ELR (cell line): ENCODE measurements at places on chromosomes 1 and 21.

DNA sequence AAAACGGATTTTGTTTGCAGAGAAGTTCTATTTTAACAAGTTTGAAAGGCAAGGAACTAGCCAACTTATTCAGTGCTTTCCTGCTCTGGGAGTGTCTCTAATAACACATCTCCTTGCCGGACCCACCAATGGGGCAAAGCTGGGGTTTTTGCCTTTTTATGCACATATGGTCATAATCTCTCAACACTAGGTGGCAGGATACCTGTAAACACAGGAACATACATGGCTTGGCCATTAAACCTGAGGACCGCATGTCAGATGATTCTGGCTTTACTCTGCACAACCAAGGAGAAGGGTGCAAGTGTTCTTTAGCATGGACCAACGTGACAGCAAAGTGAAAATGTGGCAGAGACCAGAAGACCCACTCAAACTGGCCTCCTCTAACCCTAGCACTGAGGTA lies 4.9 kb downstream of the TMEM9 start:
- DNase-seq: peak; percentile 73

GRCh38 chr1:9872430-9873165 lies 37.5 kb downstream of the CTNNBIP1 start:
- peak; percentile 63 for DNase-seq

- no peak for DNase-seq
Measured at GRCh38 chr1:3383679-3384078, 70.8 kb upstream of the ARHGEF16 start.

DNA sequence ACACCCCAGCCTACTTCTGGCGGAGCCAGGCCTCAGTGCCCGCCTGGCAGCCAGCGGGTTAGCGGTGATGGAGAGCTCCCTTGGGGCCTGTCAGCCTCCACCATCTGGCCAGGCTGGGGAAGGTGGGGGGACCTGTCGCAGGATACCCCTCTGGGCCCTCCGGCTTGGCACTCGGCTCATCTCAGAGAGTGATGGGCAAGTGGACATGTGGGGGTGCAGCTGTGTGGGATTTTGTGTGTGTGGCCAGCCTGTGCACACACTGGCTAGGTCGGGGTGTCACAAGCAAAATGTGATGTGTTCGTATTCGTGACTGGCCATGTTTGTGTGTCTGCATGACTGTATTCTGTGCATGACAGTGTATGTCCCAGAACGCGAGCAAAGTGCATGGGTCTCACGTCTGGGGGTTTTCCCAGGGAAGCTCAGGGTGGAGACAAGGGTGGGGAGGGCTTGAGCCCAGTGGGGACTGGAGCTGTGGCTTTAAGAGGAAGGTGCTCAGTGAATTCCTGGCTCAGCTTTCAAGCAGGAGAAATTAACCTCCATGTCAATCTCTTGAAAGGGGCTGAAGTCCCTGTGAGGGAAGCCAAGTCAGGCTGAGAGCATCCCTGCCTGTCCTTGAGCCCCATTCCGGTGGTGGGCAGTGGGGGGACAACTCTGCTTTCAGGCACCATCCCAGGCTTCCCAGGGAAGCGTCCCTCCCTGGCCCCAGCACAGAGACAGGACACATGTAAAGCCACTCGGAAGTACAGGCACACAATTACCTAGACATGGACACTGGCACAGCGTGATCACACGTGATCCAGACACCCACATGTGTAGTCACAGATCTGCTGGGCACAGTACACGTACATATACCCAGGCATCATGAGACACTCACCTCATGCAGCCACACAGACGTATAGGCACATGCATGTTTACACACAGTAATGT lies 21.1 kb upstream of the ADGRB2 start:
- DNase-seq: no peak

DNA sequence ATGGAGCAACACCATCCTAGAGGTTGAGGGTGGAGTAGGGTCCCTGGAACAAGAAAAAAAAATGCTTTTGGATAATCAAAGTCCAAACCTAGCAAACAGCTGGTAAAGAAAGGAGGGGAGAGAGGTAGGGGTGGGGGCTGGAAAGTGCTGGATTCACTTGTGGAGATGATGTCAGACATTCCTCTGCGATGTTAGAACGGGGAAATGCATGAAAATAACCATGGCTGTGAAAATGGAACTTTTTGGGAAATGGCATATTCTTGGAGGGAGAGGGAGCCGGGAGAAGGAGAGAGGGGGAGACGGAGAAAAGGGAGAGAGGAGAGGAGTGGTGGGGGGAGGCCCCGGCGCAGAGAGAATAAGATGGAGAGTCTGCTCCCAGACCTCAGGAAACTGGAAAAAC lies 53.6 kb downstream of the OLFML2B start:
- DNase-seq: no peak

- DNase-seq: peak; percentile 80
Measured at GRCh38 chr1:85200463-85201339, at the start of gene SYDE2. Gene SYDE2, minus strand, starts transcription at chr1:85201016. Its CDS starts 20 bp downstream, at chr1:85200996.

- peak; percentile 97 for DNase-seq
Measured at GRCh38 chr1:201916649-201917249, 28.1 kb downstream of the SHISA4 start.

DNA sequence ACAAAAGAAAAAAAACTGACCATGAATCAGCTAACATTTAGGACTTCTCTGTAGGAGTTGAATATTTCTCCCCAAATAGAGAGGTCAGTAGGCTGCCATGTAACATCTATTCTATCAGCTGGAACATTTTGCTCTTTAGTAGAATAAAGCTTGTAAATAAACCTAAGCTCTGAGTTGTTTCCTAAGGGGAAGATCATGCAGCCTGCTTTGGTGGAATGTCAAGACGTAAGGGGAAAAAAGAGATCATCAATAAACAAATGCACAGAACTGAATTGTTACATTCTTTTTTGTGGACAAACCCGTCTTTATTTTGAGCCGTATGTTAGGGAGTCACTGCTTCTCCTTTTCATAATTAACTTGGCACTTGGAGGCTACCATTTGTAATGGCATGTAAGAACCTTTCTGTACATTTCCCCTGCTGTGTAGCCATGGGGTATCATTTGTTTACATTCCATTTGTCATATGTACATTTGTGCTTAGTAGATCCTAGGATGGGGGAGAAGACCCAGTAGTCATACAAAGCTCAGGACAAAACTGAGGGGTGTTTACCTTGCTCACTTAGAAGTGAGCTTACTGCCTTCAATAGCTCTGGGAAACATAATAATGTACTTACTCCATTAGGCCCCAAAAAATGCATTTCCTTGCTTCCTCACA lies 10.8 kb upstream of the PALMD start:
- no peak for DNase-seq

DNA sequence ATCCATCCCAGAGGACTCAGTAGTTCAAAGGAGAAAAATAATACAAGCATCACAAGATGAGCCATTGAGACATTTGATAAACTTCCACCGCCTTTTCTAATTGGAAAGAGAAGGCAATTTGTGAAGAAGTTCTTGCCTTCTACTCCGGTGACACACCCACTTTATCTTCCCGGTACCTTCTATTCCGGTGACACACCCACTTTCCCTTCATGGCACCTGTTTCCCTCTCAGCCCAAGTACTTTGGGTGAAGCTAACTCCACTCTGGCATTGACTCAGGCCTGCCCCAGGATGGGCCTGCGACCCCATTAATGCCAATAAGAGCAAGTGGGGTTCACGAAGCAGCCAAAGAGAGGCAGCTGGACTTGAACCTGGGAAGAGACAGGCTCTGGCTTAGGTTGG lies 38.2 kb downstream of the CLDN14 start:
- DNase-seq: no peak

DNA sequence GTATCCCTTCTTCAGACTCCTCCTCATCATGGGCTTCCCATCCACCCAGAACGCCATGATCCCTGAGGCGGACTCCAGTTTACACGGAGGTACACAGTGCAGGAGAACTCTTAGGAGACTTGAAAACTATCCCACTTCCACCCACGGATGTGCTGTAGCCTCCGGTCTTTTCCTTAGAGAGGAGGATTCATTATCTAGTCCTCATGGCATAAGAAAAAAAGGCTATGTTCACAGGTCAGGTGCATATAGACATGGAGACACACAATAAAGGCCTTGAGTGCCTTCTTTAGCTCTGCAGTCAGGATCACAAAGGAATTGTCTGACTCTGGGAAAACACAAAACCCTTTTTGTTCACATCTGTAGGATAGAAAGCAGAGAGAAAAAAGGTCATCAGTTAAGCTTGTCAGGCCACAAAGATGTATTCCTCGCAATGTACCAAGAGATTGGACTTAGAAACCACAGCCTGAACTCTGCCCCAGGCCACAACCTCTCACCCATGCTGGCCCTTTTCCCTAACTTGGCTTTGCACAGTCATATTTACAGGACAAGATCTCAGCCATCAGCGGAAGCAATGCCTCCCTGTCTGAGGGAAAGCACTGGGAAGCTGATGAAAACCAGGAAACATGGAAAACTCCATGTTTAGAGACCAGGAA lies 9.0 kb downstream of the CRP start:
- no peak for DNase-seq

GRCh38 chr21:33543505-33544129 lies 779 bp downstream of the SON start:
- no peak for DNase-seq

GRCh38 chr1:183276386-183277080 lies 90.5 kb downstream of the LAMC2 start:
- DNase-seq: peak; percentile 51

DNA sequence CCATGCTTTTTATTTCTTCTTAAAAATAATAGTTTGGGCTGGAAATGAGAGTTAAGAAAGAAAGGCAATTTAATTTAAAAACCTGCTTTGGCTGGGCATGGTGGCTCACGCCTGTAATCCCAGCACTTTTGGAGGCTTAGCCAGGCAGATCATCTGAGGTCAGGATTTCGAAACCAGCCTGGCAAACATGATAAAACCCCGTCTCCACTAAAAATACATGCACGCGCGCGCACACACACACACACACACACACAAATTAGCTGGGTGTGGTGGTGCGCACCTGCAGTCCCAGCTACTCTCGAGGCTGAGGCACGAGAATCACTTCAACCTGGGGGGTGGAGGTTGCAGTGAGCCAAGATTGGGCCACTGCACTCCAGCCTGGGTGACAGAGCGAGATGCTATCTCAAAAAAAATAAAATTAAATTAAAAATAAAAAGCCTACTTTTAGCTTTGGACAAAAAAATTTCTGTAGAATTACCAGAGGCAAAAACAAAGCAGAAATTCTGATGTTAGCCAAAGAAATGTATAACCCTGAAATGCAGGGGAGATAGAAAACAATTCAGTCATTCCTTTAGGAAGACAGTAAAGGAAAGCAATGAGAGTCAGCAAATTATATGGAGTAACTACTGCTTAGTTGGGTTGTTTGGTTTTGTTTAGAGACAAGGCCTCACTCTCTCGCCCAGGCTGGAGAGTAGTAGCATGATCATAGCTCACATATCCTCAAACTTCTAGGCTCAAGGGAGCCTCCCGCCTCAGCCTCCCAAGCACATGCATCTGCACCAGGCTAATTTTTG lies 15.7 kb upstream of the IPP start:
- DNase-seq: no peak

GRCh38 chr1:73033640-73034039 lies 751.3 kb upstream of the NEGR1 start:
- DNase-seq: no peak

- no peak for DNase-seq
Measured at GRCh38 chr1:54837002-54837853, 36.1 kb upstream of the TTC22 start.

- DNase-seq: no peak
Measured at GRCh38 chr1:38536089-38536488, 323.5 kb downstream of the RRAGC start.

DNA sequence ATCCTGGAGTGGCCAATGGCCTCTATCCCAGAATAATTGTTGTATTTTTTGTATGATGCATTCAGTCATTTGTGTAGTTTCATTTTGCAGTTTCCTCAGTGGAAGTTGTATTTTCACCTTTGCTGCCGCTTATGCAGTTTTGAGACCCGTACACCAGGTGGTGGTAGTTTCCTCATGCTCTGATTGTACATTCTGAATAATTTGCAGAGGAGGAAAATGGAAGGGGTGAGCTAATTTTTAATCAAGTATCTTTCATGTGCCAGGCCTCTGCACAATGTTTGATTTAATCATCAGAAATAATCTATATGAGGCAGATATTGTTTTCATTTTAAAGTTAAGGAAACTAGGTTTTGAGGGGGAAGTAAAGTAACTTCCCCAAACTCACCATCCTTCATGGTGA lies 29.5 kb downstream of the HLX start:
- DNase-seq: peak; percentile 48

GRCh38 chr1:89608984-89609725 lies 23.8 kb upstream of the LRRC8C start:
- no peak for DNase-seq

- DNase-seq: no peak
Measured at GRCh38 chr1:159872891-159873290, 10.4 kb upstream of the VSIG8 start.

- peak; percentile 53 for DNase-seq
Measured at GRCh38 chr21:45405819-45406762, 1.1 kb downstream of the COL18A1 start.

- no peak for DNase-seq
Measured at GRCh38 chr1:169925505-169926482, 32.1 kb upstream of the SCYL3 start.

DNA sequence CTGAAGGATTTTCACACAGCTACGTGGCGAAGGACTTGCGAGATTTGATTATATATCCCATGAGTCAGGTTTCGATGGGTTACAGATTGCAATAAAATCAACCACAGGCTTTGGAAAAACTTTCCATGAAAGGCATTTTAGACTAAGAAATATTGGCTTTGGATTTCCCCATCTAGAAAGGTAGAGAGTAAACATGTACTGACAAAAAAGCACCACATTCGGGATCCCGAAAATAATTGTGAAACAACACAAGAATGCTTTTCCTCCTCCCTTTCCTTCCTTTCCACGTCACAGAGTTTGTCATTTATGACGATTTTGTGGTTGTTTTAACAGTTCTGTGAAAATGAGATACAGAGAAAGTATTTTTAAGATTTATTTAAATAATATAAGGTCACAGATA lies 38.5 kb downstream of the TGFB2 start:
- peak; percentile 34 for DNase-seq

DNA sequence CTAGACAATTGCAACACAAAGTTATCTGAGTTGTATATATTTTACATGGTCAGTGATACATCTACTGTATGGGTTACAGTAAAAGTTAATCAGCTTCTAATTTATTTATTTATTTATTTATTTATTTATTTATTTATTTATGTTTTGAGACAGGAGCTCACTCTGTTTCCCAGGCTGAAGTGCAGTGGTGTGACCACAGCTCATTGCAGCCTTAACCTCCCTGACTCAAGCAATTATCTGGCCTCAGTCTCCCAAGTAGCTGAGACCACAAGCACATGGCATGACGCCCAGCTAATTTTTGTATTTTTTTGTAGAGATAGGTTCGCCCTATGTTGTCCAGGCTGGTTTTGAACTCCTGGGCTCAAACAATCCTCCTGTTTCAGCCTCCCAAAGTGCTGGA lies 241.6 kb downstream of the PTPRC start:
- DNase-seq: peak; percentile 50

- DNase-seq: no peak
Measured at GRCh38 chr1:20220036-20220435, 33.7 kb upstream of the PLA2G2C start.

DNA sequence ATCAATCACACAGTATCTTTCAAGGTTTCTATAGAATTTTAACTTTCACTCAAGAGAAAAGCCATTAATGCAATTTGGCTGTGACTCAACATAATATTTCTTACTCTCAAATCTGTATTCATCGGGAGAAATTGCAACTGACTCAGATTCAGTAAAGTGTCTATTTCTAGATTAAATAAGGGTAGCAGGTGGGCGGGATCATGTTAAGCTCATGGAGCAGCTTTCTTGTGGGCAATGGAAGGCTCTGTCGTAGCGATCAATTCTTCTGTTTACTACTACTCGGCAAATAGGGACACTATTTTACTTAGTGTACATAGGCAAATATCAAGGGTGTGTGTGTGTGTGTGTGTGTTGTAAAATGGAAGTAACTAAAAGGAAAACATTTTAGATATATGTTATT lies 423.6 kb upstream of the NEGR1 start:
- no peak for DNase-seq

GRCh38 chr1:225851805-225852204 lies 30.4 kb downstream of the TMEM63A start:
- no peak for DNase-seq
